ENCODE measurements at places on chromosomes 7 and 10. TPM values are rescaled to one million over a fixed set of nuclear protein-coding genes. Genes with fewer than 3 reads are reported as not detected.
A peak's percentile ranks its signal among the peaks of the same experiment; 100 is the strongest.

SH2D4B gene
- polyA plus RNA-seq = not detected

DNA sequence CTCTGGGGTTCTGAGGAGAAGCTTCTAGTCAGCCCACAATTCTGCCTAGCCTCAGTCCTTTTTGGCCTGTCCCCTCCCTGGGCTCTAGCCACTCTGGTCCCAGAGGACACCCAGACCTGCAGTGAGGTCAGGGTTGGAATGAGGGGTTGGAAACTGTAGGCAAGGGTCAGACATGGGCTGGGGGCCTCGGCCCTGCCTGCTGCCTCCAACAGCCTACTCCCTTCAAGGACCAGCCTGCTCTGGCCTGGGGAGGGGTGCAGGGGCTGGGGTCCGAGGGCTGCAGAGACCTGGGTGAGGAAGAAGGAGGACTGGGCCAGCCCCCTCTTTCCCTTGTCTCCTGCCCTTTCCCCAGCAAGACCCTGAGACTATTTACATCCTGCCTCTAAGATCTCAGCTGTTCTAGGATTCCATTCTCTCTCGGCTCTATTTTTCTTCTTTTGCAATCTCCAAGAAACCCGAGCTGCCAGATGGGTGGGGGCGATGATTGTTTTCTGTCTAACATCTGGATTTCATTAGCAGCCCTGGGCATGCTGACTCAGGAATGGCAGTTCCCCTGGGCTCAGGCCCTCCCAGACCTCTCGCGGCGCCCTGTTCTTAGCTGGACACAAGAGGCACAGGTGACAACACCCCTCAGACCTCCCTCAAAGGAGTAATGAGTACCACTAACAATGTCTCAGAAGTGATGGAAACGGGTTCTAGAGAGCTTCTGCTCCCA, 23.1 kb downstream of the ZCCHC24 start:
- H3K27me3 ChIP-seq = no peaks in the 10 kb centered on the region
- no peak overlapping the region for H3K4me3 ChIP-seq
- no peaks in the 10 kb centered on the region for H3K36me3 ChIP-seq
- DNase-seq = no peak

DNA sequence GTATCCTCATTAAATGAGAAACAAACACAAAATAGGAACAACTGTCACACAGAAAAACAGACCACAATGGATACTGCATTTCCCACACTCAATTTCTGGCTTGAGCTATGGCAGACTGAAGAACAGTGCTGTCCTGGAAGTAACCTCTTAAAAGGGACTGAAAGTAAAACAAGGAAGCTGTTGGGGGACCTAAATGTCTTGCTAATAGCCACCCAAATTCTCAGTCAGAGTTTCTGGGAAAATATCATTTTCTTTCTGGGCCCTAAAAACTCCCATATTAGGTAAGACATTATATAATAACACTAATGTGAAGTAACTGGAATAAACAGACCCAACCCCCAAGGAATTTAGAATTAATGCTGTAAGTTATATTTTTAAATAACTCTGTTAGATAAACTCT, 80.9 kb upstream of the TFEC start:
- H3K4me1 ChIP-seq = no peaks in the 10 kb centered on the region
- H3K27ac ChIP-seq = no peak overlapping the region
- no peak for DNase-seq
- H3K36me3 ChIP-seq = no peaks in the 10 kb centered on the region

EVX1 gene
- not detected for polyA plus RNA-seq

GAD2 gene
- not detected for polyA plus RNA-seq

GRCh38 chr10:51907361-51907760, 208.0 kb upstream of the CSTF2T start:
- no peaks in the 10 kb centered on the region for H3K36me3 ChIP-seq
- H3K27me3 ChIP-seq = no peaks in the 10 kb centered on the region
- DNase-seq = no peak
- H3K4me3 ChIP-seq = no peak overlapping the region
- no peak overlapping the region for H3K27ac ChIP-seq
- no peaks in the 10 kb centered on the region for H3K4me1 ChIP-seq

DNA sequence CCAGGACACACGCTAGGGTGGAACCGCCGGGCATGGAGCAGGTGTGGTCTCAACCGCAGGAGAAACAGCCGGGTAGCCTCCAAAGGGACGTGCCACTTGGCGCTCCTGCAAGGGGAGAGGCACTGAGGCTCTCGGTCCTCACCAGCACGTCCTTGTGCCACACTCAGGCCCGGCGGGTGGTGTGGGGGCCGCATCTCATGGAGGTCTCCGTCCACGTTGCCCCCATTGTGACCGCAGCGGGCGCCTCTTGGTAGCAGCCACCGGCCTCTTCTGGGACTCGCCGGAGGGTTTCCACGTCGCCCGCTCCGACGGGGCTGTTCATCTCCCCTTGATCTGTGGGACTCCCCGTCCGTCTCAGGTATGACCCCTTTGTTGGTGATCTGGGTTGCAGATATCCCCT, 49.2 kb upstream of the ELFN1 start:
- H3K4me3 ChIP-seq = no peak overlapping the region
- no peak overlapping the region for H3K27ac ChIP-seq
- H3K27me3 ChIP-seq = no peaks in the 10 kb centered on the region
- H3K4me1 ChIP-seq = no peaks in the 10 kb centered on the region
- no peak for DNase-seq

DNA sequence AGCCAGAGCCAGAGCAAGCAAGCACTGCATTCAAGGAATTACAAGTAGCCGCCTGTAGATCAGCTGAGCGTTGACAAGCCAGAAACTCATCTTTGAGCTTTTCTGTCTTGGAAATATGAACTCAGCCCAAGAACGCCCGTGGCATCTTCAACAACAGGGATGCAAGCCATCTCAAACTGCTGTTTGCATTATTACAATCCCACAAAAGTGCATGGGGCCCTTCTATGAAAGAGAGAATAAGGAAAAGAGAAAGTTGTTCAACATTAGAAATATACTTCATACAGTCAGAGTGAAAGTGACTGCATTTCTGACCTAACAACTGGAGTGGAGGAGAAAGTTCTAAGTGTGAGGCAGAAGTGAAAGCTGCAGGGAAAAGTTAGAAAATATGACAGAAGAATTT, 6.5 kb downstream of the SGCE start:
- H3K4me3 ChIP-seq = peak overlapping the region; percentile 18
- H3K36me3 ChIP-seq = no peaks in the 10 kb centered on the region

GCK gene
- not detected for polyA plus RNA-seq

DNA sequence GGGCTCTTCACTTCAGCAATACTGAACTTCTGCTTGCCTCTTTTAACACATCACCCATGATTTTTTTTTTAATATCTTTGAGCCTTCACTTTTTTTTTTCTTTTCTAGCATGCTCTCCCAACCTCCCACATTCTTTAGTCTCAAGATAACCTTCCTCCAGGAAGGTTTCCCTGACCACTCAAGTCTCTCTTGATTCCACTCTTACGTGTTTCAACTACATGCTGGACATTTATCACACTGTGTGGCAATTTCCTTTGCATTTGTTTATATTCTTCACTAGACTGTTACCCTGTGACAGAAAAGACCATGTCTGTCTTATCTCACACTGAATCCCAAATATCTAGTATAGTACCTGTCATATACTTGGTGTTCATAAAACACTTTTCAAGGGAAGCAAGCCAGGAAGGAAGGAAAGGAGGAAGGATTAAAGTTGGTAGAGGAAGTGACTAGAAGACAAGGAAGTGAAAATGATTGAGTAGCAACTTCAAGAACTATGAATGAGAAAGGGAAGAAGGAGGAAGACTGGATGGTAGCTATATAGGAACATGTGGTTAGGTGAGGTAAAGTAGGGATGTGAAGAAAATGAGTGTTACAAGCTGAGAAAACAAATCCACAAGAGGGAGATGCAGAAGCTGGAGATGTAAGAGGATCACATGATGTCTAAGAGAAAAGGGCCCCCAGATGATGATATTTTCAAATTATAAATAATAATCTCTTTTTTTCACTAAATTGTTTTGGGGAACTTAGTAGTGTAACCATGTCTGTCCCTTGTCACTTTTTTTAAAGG, 40.4 kb downstream of the IFIT5 start:
- H3K27ac ChIP-seq = no peak overlapping the region
- no peaks in the 10 kb centered on the region for H3K27me3 ChIP-seq
- no peaks in the 10 kb centered on the region for H3K36me3 ChIP-seq
- H3K4me1 ChIP-seq = no peaks in the 10 kb centered on the region

MNX1 gene
- polyA plus RNA-seq = 1.4 TPM

- H3K4me3 ChIP-seq = no peak overlapping the region
- no peaks in the 10 kb centered on the region for H3K4me1 ChIP-seq
- peaks cover 3% of the 10 kb centered on the region for H3K36me3 ChIP-seq
- no peaks in the 10 kb centered on the region for H3K27me3 ChIP-seq
These were observed 97.3 kb downstream of the CLEC2L start for GRCh38 chr7:139620676-139621344.

DNA sequence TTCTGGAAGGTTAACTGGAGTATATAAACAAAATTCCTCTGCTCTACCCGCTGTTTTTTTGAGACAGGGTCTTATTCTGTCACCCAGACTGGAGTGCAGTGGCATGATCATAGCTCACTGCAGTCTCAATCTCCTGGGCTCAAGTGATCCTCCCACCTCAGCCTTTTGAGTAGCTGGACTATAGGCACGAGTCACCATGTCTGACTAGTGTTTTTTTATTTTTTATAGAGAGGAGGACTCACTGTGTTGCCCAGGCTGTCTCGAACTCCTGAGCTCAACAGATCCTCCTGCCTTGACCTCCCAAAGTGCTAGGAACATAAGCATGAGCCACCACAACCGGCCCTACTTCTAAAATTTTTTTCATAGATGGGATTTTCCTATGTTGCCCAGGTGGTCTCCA, 2.2 kb downstream of the RAB18 start:
- no peak for DNase-seq
- H3K36me3 ChIP-seq = peaks cover 5% of the 10 kb centered on the region
- H3K27me3 ChIP-seq = no peaks in the 10 kb centered on the region
